ENCODE measurements at places on chromosomes 1 and 21. TPM values are rescaled to one million over a fixed set of nuclear protein-coding genes. Genes with fewer than 3 reads are reported as not detected.

Gene LRRC71
- total RNA-seq, result not detected

Gene DMRTA2
- total RNA-seq, result 0.41 TPM

Gene KCNJ9
- not detected for total RNA-seq

Gene TRPM2
- 10.4 TPM for total RNA-seq

Gene SH3GLB1
- 49.1 TPM for total RNA-seq

Gene ADCY10
- total RNA-seq, result not detected

Gene ETV3L
- not detected for total RNA-seq

Gene CXADR
- not detected for total RNA-seq

Gene RPE65
- total RNA-seq, result not detected

Data from thoracic aorta (tissue), 2 donors.